Renal pelvis (tissue), 12 donors: ENCODE measurements at places on chromosomes 7 and 10. TPM values are rescaled to one million over a fixed set of nuclear protein-coding genes. Genes with fewer than 3 reads are reported as not detected.
A peak's percentile ranks its signal among the peaks of the same experiment; 100 is the strongest.

DNA sequence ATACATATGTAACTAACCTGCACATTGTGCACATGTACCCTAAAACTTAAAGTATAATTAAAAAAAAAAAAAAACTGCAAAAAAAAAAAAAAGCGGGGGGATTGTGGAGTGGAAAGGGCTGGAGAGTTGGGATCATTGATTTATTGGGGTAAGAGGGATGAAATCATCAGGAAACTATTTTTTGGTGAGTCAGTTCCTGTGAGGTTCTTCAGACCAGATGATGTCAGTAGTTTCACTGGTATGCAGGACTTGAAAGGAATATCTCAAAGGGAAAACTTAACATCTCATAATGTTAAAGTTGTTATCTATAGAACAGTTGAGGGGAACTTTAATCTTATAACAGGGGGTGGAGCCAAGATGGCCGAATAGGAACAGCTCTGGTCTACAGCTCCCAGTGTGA, 32.6 kb upstream of the TECTB start:
- DNase-seq: no peak

Gene SORCS1
- polyA plus RNA-seq: 17.5 TPM

DNA sequence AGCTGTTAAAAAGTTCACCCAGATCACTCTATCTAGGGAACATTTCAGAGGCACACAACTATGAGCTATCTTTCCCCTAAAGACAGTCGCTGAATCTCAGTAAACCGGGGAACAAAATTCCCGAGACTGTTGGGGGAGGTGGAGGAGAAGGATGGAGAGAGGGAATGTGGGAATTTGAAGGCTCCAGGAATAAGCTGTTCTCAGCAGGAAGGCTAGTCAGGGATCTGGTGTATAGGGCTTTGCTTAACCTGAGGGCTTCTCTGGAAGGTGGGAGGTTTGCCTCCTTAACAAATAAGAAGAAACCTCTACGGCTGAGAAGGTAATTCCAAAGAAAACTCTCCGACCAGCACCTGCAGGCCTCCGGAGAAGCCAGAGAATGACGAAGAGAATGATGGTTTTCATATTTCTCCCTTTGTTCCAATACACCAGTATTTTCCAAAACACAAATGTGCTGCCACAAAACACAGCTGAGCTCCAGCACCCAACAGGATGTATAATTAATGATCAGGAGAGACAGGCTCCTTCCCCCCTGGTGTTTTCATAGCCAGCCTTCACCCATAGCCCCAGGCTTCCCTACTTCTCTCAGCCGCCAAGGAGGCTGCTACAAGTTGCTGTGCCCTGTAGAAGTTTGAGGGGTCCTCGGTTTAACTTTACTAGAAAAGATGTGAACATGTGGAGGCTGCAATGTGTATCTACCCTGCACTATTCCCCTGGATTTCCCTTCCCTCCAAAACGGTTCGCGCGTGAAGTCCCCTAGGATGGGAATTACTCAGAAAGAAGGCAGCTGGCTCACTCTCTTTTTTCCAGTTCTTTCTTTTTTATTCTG, 2.0 kb downstream of the KCNMA1 start:
- DNase-seq: no peak

Gene CCL24
- polyA plus RNA-seq: 0.93 TPM

GRCh38 chr7:140294454-140294853, 103.9 kb downstream of the SLC37A3 start:
- DNase-seq: no peak

DNA sequence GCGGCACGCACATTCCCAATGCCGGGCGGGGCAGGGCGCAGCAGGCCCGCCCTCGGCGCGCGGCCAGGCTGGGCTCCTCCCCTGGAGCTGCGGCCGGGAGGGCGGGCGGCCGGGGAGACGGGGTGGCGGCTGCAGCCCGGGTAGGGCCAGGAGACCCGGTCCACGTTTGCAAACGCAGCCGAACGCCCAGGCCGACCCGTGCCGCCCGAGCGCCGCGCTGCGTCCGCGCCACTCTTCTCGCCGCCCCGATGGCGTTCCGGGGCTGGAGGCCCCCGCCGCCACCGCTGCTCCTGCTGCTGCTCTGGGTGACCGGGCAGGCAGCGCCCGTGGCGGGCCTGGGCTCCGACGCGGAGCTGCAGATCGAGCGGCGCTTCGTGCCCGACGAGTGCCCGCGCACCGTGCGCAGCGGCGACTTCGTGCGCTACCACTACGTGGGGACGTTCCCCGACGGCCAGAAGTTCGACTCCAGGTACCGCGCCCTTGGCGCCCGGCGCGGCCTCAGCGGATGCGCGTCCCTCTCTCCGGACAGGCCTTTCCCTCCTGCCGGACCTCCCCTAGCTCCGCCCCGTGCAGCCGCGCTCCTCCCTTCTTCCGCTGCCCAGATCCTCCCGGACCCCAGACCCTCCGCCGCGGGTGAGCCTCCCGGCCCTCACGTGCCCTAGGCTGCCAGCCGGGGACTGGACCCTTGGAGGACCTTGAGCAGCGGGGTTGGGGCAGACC, at the start of gene FKBP9:
TSS of gene FKBP9 (plus strand) at position 115 of the 720 bp plus-strand sequence. CDS start at position 249, 134 bp downstream.
- DNase-seq: peak; percentile 87

Gene FAM24B
- 5.8 TPM for polyA plus RNA-seq

DNA sequence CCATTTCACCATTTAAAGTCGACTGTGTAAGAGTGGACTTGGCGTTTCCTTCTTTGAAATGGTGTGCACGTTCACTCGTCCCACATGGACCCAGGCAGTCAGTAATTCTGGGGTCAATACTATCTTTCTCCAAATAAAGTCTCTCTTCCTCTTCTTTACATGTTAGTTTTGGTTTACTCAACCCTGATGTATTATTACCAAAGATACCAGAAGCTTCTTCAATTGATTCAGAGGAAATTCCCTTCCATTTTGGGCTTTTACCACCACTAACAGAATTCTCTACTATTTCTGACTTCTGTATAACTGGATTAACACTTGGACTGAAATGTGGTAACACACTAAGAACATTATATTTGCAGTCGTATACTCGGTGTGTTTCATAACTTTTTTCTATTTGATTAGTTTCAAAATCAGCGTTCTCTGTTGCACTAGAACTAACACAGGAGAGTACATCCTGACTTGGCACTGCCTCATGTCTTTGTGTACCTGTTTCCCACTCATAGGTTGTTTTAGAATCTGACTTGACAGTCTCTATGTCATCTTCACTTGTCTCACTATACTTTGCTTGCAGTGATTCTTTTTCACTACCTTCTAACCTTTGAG, 60.8 kb downstream of the LARP4B start:
- no peak for DNase-seq

DNA sequence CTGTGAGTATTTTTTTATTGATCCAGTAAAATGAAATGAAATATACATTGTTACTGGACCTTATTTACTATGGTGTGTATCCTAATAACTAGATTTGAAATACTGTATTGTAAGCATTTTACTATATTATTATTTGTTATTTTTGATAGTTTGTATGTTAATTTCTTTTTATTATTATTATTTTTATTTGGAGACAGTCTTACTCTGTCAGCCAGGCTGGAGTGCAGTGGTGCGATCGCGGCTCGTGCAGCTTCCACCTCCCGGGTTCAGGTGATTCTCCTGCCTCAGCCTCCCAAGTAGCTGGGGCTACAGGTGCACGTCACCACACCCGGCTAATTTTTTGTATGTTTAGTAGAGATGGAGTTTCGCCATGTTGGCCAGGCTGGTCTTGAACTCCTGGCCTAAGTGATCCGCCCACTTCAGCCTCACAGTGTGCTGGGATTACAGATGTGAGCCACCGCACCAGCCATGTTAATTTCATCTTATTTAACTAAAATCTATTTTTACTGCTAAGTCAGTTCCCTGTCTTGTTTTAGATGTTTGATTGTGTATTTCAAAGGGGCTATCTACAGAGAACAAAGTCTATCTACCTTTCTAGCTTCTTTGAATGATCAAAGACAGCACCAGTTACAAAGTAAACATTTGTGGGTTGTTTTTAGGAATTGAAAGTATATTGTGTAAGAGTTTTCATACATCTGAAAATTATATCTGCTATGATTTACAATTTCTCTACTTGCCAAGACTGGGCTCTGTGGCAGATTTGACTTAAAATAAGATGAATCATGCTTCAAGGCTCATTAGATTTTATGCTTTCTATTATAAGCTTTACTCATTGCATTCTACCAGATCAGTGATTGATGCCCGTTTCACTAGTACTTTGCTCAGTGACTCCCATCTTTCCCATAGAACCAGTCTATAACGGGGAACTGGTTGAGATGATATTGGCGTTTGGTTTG, 41.6 kb downstream of the CDC123 start:
- no peak for DNase-seq

- DNase-seq: no peak
These were observed 7.0 kb upstream of the PDCD4 start for GRCh38 chr10:110864662-110865140.

- no peak for DNase-seq
These were observed 222.1 kb downstream of the NSUN6 start for GRCh38 chr10:18429335-18429734.

- DNase-seq: no peak
These were observed 21.4 kb upstream of the KIF20B start for GRCh38 chr10:89679986-89680385.

Gene GNAT3
- polyA plus RNA-seq: not detected

Gene ACSM6
- 0.30 TPM for polyA plus RNA-seq

Gene SPDYE9
- 1.1 TPM for polyA plus RNA-seq

DNA sequence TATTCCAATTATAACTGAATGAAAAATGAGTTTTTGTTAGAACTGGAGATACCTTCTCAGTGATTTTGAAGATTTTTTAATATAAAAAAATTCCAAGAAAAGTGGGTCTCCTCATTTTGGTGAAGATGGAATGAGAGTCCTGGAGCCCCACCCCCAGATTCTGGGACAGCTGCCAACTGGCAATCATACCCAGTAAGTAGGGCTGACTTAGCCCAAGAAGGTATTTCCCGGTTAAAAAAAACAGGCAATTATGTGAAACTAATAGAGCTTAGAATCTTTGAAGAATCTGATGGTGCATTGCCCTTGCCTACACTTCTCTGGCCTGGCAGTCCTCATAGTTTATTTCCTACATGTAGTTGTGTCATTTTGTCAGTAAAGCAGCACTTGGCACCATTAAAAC, 52.8 kb upstream of the VWDE start:
- DNase-seq: no peak

DNA sequence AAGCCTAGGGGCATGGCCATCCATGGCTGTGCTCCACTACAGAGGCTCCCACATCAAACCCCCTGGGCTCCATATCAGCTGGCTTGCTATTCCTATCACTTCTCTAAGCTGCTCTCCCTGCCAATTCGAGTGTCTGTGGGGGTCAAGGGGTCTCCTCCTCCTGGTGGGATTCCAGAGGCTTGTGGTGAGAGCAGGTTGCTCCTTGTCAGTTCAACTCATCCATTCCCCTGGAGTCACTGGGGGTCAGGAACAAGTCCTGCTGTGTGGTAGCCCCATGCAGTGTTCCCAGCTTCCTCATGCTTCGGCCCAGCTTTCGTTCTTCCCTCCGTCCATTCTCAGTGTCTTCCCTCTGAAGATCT, 86.6 kb upstream of the UNC5B start:
- no peak for DNase-seq

Gene FBH1
- polyA plus RNA-seq: 85.9 TPM

DNA sequence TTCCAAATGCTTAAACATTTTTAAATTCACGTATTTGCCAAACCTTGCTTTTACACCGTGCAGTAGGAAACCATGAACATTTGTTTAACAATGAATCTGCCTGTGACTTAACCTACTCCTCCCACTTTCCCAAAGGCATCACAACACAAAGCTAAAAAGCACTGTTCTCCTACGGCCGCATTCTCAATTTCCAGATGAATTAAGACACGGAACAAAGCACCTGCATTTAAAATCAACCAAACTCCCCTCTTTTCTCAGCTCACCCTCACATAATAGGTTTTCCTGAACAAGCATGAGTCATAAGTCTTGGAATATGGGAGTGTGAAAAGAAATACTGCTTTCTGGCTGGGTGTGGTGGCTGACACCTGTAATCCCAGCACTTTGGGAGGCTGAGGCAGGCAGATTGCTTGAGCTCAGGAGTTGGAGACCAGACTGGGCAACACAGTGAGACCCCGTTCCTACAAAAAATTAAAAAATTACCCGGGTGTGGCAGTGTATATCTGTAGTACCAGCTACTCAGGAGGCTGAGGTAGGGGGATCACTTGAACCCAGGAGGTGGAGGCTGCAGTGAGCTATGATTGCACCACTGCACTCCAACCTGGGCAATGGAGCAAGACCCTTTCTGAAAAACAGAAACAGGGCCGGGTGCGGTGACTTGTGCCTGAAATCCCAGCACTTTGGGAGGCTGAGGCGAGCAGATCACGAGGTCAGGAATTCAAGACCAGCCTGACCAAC, 51.7 kb upstream of the CYTH3 start:
- no peak for DNase-seq

Gene DNAH11
- polyA plus RNA-seq: 1.9 TPM

Gene SPDYE16
- polyA plus RNA-seq: 1.7 TPM

DNA sequence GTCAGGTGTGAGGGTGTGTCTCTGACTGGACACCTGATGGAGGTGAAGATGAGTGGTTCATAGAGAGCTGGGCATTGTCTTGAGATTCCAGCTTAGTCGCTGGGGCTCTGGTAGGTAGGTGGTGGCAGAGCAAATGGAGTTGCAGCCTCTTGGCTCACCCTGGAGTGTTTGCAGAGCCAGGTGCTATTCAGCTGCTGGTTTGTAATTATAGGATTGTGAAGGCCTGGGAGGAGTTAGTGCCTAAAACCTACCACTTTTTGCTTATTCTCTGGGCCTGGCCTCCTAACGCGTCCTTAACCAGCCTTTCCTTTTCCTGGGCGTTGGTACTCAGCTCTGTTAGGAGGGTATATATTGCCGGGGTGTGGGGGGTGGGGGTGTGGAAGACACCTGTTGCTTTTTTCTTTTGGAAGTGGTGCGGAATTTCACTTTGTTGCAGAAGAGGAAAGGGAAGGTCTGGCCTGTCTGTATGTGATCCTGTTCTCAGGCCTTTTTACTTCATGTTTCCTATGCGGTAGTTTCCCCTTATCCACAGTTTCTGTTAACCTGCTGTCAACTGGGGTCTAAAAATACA, 3.2 kb downstream of the PPRC1 start:
- no peak for DNase-seq

Gene ASB4
- polyA plus RNA-seq: 0.18 TPM

- DNase-seq: no peak
These were observed 512.8 kb upstream of the GALNT17 start for GRCh38 chr7:70619130-70619529.

GRCh38 chr7:76423666-76424412, 911 bp upstream of the ZP3 start:
- DNase-seq: peak; percentile 10

Gene CALHM3
- polyA plus RNA-seq: not detected

- DNase-seq: no peak
These were observed 46.8 kb downstream of the ATOH7 start for GRCh38 chr10:68185085-68185484.

Gene DLG5
- polyA plus RNA-seq: 44.6 TPM

GRCh38 chr7:156764016-156764669, 123.6 kb downstream of the RNF32 start:
- peak; percentile 61 for DNase-seq

- DNase-seq: no peak
These were observed 43.9 kb downstream of the KCNH2 start for GRCh38 chr7:150934045-150934766.

Gene OR6V1
- not detected for polyA plus RNA-seq

GRCh38 chr10:120768227-120768626, 82.9 kb upstream of the WDR11 start:
- no peak for DNase-seq

GRCh38 chr10:5512881-5513612, 11.7 kb upstream of the CALML3 start:
- DNase-seq: no peak
